Fibroblast of lung (primary cell): ENCODE measurements at places on chromosomes 6 and 20. TPM values are rescaled to one million over a fixed set of nuclear protein-coding genes. Genes with fewer than 3 reads are reported as not detected.

MAP7 gene
- total RNA-seq = 0.77 and 1.5 TPM in 2 replicates

TRERF1 gene
- total RNA-seq = 4.1 and 8.3 TPM in 2 replicates

CRISP3 gene
- not detected in 2 replicates for total RNA-seq

PLN gene
- total RNA-seq = 1.0 and 2.0 TPM in 2 replicates

MOG gene
- total RNA-seq = not detected in 2 replicates

RBBP8NL gene
- total RNA-seq = not detected in 2 replicates

MCUR1 gene
- total RNA-seq = 6.3 and 7.4 TPM in 2 replicates

- DNase-seq = no peak
These were observed 154.3 kb upstream of the TENT5A start for GRCh38 chr6:81906709-81907204.

DNA sequence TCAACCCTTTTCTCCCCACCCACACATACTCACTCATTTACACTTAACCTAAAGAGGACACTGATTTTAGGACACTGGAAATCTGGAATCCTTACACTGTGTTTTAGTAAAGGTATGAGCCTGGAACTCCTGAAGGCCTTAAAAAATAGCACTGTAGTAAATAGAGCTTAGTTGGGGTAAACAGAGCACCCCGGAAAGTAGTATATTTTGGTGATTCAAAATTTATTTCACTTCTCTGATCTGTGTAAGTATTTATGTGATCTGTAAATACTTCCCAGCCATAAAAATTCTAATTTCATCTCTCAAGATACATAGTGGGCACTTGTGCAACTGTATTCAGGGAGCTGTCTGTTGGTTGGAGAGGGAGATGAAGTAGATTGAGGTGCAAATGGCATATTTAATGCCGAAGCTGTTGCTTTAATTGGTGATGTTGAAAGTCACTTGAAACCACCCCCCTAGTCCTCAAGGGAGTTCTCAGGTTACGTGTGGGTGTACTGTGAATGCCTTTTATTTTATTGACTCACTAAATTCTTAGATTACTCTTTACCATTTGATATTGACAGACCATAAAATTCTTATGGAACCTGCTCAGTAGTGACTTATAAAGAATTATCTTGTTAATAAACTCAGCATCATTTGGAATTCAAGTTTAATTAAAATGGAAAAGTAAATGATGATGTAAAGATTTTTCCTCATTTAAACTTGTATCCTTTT lies 154.9 kb downstream of the SOX4 start:
- peak; percentile 49 for DNase-seq

GRCh38 chr6:22132656-22133055 lies 164.2 kb downstream of the PRL start:
- no peak for DNase-seq

DNA sequence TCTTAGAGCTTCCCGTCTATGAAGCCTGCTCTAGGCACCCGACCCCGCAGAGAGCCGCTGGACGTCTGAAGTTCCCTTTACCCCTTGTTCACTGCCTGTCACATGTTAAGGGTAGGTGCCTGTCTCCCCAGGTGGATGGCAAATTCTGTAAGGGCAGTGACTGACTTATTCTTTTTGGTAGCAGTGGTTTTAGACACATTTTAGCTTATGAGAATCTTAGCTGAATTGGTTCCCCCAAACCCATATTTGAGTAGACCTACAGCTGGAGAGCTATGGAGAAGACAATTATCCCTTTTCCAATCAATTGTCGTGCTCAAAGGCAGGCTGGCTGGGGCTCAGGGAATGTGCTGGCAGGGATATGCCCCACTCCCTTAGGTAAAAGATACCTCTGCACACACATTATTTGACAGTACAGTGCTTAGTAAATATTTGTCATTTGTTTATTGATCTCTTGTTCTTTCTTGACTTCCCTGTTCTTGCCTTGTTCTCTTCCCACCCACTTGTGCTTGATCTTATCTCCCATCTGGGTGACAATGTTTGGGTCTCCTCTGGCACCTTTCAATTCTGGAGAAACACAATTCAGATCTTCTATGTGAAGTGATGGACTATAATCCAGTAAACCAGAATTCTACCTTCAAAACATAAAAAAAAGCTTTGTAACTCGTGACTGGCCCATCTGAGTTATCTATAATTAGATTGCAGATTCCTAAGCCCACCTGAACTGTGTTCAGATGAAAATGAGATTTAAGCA lies 114.3 kb upstream of the SLC2A12 start:
- DNase-seq = no peak

GRCh38 chr6:133971861-133972260 lies 18.8 kb downstream of the TBPL1 start:
- no peak for DNase-seq

DNA sequence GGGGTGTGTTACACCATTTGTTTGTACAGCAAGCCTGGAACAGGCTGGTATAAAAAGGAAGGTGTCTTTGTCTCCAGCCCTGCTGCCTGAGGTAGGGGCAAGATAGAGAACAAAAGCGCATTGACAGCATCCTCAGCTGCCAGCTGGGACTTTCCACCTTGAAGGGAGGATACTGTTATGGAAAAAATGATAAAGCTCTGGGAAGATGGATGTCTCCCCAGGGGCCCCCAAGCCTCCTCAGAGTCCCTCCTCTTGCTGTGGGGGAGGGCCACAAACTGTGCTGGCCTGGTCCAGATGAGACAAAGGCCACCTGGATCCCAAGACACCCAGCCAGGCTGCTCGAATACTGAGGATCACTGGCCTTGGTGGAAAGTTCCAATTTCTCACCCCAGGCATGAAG lies 13.0 kb downstream of the REM1 start:
- DNase-seq = no peak

DNA sequence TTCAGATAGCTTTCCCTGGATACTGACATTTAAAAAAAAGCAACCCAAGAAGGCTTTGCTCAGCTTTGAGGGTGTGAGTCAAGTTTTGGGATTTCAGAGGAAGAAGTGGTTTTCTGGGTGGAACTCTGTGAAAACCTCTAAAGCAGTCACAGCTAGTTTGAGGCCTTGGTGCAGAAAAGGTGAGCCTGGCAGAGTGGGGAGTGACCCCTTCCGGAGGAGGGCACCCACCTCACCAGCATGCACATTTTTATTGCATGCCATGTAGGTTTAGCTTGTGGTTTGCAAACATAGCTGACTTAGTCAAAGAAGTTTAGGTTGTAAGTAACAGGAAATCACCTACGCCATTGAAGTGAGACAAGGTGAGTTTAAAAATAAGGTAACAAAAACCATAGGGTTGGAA lies 146.8 kb upstream of the PMEPA1 start:
- DNase-seq = no peak

DNA sequence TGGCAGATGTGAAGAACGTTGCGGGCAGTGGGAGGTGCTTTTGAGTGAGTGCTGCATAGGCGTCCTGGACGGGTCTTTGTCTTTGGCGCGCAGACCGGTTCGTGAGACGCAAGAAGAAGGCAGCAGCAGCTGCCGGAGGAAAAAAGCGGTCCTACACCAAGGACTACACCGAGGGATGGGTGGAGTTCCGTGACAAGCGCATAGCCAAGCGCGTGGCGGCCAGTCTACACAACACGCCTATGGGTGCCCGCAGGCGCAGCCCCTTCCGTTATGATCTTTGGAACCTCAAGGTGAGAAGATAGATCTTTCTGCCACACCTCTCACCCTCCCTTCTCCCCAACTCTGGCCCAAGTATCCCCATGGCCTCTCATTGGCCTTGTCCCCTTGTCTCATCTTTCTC lies 1.1 kb downstream of the ABT1 start:
- no peak for DNase-seq

DNA sequence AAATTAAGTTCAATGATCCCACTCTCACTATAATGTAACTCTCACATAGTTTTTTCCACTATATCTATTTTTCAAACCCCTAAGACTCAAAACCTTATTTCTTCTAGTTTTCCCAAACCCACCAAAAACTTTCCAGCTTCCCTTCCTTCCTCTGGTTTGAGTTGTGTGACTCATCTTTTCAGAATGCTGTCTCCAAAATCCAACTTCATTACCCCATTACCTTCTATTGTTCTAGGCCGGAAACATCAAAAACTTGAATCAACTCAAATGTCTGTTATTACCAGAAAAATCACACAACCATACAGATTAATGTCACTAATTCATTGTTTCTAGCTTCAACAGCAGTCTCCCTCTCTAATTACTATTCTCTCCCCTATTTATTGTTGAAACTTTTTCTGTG lies 1090.3 kb downstream of the HACE1 start:
- DNase-seq = no peak

GRCh38 chr20:1377341-1377871 lies 15.4 kb downstream of the FKBP1A start:
- DNase-seq = no peak

- peak; percentile 15 for DNase-seq
These were observed 45.5 kb downstream of the MLIP start for GRCh38 chr6:54156650-54157250.

- DNase-seq = no peak
These were observed 2.3 kb downstream of the SIRPA start for GRCh38 chr20:1897541-1897940.

DNA sequence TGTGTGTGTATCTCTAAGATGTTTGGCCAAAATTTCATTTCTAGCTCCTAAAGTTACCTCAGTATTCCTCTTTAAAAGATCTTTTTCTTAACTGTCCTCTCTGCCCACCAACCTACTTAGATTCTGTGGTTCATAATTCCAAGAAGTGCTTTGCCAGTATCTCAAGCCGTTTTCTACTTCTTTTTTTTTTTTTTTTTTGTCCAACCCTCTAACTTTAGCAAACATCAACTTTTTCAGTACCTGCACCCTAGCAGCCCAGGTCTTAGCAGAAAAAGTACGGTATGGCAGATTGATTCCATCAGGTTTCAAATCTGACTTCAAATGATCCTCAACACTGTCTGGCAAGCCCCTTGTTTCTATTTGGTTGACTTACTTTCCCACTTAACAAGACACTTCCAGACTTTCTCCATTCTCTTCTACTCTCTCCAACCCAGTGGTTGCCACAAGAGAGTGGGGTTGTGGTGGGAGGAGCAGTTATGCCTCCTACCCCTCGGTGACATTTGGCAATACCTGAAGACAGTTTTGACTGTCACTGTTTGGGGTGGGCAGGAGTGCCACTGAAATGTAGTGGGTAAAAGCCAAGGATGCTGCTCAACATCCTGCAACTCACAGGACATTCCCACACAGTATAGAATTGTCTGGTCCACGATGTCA lies 10.8 kb upstream of the MAN1A1 start:
- DNase-seq = no peak

- no peak for DNase-seq
These were observed 4.4 kb downstream of the MYLK2 start for GRCh38 chr20:31823360-31824124.

DNA sequence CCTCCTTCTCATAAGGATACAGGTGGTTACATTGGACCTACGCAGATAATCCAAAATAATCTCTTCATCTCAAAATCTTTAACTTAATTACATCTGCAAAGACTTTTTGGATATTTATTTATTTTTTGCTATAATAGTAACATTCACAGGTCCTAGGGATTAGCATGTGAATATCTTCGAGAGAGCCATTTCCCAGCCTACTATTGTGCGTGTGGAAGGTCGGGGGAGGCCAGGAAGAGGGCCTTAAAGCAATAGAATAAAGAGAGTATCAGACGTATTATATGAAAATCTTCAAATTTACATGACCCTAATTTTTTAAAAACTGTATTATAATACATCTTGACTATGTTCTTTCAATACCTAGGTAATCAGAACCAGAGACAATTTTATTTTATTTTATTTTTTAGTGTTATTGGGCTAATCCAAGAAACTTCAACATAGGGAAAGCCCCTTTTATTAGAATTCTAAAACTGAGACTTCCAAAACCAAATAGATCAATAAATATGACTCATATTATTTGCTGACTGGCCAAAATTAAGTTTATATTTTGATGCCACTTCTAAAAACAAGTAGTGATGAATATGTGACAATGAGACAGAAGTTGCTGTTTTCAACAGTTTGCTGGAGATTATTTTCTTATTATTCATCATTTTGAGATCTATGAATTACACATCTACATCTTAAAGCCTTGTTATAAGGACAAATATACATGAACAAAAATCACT lies 536.1 kb downstream of the NKAIN2 start:
- DNase-seq = no peak

DNA sequence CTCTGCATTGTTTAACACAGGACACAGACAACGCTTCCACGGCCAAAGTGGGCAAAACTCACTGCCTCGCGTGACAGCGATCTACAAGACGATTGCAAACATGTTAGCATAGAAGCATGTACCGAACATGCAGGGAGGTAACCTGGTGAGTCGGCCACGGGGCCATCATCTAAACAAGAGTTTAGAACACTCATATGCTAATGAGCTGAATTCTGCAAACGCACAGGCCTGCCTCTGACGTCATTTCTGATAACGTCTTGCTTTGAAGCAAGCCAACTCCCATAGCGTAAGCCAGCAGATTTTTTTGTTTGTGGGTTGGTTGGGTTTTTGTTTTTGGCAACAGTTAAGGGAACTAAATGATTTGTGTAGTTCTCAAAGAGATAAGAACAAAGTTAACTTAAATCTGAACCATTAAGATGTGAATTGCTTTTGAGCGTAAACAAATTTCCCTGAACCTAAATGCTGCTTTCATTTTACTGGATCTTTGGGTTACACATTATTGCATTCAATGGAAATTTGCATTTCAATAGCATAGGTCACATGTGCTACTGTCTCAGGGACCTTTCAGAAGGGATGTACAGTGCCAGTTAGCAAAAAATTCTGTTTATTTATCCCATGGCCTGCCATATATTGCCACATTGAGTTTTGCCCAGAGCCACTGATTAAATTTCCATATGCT lies 184.5 kb upstream of the PDE10A start:
- DNase-seq = peak; percentile 60

- DNase-seq = no peak
These were observed 231.6 kb downstream of the THBS2 start for GRCh38 chr6:169022079-169022478.

DNA sequence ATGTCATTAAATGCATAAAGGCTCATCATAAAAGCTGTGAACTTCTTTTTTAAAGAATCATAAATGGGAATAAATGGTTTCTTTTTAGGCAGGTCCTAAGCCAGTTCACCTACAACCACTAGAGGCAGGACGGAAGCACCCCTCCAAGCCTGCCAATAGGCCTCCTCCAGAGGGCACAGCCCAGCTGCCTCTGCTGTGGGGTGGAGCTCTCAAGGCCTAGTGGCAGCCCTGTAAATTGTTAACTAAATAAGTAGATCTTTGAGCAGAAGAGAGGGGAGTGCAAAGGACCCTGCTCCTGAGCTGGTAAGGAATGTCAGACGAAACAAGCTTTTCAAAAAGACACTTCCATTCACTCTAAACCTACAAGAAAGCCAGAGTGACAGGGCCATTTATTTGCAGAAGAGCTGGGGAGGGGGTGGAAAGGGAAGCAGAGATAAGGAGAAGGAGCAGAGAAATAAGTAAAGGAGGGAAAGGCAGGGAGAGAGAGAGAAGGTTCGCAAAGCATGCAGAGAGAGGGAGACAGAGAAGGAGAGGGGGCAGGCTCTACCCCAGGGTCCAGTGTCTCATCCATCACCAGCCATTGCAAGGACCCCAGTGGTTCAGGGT lies 18.0 kb upstream of the MAFB start:
- no peak for DNase-seq
